Tongue (tissue), 3 donors: ENCODE measurements at places on chromosomes 7 and 10.
A peak's percentile ranks its signal among the peaks of the same experiment; 100 is the strongest.

- DNase-seq: peak; percentile 79
These were observed 38.6 kb upstream of the RSBN1L start for GRCh38 chr7:77657427-77658224.

DNA sequence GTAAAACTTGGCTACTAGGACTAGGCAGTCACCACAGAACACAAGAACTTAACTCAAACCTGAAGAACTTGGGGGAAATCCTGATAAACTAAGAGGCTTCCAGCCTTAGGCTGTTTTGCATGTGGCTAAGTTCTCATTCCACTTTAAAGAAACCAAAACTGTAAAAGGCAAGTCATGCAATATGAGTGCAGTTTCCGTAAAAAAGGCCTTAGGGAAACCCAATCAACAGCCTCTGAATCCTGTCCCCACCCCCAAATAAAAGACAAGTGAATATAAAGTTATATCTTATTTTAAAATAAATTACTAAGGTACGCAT lies 95.1 kb downstream of the USP6NL start:
- no peak for DNase-seq

DNA sequence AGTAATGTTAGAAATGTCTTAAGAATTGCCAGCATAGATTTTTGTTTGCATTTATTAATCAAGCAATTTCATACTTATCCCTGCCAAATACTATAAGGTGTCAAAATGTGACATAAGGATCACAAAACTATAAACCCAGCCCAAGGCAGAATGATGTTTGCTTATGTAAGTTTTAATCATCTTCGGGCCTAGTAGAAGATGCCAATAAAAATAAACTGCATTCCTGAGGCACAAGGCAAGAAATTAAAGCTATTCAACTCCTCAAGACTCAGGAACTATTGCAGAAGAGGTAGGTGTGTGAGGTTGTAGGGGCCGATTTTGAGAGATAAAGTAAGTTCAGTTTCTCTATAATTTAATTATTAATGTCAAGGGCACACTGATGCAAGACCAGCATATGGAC lies 189.4 kb upstream of the AHR start:
- no peak for DNase-seq

DNA sequence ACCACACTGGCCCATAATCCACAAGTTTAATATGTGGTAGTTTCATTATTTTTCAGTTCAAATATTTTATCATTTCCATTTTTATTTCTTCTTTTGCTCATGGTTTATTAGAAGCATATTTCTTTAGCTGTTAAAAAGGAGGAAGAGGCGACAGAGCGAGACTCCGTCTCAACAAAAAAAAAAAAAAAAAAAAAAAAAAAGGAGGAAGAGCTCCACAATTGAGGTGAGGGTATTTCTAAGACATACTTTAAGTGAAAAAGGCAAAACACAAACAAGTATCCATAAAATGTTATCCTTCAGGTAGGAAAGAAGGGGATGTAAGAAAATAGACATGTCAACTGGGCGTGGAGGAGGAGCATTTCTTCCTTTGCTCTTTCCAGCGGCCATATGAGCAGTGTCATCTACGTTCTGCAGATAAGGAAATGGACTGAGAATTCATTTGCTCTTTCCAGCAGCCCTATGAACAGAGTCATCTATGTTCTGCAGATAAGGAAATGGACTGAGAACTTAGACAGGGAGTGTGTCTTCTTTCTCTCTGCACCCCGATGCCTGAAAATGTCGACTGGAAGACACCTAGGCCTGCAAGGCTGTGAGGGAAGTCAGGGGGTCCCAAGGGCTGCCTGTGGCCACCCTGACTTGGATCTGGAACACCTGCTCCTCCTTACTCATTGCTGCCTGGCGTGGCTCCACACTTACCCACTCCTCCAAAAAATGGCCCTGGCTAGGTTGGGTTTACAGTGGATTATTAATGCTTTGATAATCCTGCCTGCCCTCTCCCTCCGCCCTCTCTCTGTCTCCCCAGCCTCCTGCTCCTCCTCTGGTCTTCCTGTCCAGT lies 18.9 kb upstream of the RAMP3 start:
- DNase-seq: no peak

DNA sequence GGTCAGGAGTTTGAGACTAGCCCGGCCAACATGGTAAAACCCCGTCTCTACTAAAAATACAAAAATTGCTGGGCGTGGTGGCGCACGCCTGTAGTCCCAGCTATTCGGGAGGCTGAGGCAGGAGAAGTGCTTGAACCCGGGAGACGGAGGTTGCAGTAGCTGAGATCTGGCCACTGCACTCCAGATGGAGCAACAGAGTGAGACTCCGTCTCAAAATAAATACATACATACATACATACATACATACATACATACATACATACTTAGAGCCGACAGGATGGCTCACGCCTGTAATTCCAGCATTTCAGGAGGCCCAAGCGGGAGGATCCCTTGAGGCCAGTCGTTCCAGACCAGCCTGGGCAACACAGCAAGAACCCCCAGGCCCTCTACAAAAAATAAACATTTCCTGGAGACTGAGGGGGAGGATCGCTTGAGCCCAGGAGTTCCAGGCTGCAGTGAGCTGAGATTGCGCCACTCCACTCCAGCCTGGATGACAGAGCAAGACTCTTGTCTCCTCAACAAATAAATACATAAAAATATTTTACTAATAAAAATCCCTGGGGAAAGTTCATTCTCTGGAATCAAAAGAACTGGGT lies 90.9 kb upstream of the TNRC18 start:
- no peak for DNase-seq

GRCh38 chr10:69844698-69845097 lies 43.0 kb downstream of the COL13A1 start:
- peak; percentile 61 for DNase-seq

GRCh38 chr10:17029581-17030271 lies 99.9 kb downstream of the CUBN start:
- DNase-seq: peak; percentile 71

- DNase-seq: peak; percentile 58
These were observed 15.5 kb upstream of the CPXM2 start for GRCh38 chr10:123906884-123907652.

GRCh38 chr7:55787796-55788195 lies 74.8 kb downstream of the SEPTIN14 start:
- DNase-seq: no peak

- no peak for DNase-seq
These were observed 52.2 kb downstream of the ERCC6 start for GRCh38 chr10:49486738-49487137.

- peak; percentile 74 for DNase-seq
These were observed 61.1 kb downstream of the PKD1L1 start for GRCh38 chr7:47887016-47887640.

DNA sequence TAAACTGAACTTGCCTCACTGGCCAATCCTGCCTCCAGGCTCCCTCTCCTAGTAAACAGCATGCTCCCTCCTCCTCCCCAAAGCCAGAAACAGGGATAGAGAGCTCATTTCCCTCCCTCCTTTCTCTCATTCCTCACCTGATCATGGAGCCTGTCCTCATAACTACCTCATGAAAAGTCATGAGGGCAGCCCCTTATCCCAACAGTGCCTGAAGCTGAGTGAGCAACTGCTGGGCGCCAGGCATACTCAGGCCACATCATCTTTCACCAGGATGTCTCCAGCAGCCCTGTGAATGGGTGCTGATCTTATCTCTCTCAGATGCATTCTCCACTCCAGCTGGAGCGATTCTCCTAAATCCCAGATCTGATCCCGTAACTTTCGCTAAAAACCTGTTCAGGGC lies 307.2 kb downstream of the PRPF18 start:
- DNase-seq: no peak

GRCh38 chr7:150877536-150877935 lies 25.2 kb downstream of the AOC1 start:
- DNase-seq: peak; percentile 57

GRCh38 chr10:132645630-132646442 lies 108.2 kb downstream of the INPP5A start:
- no peak for DNase-seq

DNA sequence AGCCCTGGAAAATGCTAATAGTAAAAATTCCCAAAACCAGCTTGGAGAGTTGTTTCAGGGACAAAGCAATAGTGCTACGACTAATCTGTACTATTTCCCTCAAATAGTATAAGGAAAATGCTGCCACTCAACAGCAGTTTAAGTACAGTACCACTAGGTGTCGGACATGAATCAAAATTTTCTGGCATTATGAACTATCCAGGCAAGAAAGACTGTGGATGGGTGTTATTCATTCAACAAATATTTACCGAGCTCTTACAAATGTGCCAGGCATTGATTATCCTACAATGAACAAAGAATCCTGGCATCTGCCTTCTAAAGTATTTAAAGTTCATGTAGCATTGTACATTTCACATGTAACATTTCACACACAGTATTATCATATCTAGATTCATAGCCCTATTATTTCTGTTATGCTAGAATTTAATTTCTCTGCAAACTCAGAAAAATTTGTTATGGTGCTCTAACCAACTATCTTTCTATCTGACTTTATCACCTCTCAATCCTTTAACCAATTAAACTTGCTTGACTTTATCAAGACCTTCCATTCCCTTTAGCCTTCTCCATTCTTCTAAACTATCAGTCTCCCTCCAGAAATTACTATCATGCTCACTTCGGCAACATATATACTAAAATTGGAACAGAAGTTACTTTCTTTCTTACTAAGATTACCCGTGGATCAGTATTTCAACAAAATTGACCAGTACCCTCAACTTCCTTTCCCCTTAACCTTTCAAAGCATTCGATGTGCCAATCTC lies 80.6 kb downstream of the ARHGAP21 start:
- DNase-seq: peak; percentile 79

GRCh38 chr10:131561897-131562296 lies 250.4 kb upstream of the TCERG1L start:
- DNase-seq: peak; percentile 15

DNA sequence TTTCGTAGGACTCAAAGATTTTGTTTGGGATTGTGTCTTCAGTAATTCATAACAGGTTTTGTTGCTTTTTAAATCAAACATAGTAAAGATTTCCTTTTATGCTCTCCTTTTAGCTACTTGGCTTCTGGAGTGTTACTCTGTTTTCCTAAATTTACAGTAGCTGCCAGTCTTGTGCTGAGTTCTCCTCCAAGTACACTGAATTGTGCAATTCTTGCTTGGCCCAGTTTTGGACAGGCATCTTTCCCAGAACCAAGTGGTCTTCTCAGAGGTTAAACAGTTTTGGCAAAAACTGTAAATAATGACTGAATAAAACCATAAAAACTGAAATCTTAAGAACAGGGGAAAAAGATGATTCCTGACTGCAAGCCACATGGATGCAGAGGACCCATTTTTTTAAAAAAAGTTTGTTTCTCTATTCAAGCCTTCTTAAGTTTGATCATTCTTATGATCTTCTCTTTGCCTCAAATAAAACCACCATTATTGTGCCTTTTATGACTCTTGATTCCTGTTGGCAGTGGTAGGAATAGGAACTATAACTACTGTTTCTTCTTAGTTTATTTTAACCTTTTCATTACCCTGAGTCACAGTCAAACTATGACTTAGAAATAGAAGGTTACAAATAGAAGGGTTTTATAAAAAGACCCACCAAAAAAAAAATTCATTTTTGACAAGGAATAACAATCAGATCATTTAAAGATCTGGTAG lies 88.0 kb downstream of the MDFIC start:
- peak; percentile 70 for DNase-seq

GRCh38 chr7:140317999-140318398 lies 80.3 kb downstream of the SLC37A3 start:
- DNase-seq: no peak

GRCh38 chr7:130878785-130879184 lies 144.8 kb upstream of the KLF14 start:
- DNase-seq: no peak

GRCh38 chr10:74153676-74154075 lies 2.7 kb downstream of the ADK start:
- no peak for DNase-seq

DNA sequence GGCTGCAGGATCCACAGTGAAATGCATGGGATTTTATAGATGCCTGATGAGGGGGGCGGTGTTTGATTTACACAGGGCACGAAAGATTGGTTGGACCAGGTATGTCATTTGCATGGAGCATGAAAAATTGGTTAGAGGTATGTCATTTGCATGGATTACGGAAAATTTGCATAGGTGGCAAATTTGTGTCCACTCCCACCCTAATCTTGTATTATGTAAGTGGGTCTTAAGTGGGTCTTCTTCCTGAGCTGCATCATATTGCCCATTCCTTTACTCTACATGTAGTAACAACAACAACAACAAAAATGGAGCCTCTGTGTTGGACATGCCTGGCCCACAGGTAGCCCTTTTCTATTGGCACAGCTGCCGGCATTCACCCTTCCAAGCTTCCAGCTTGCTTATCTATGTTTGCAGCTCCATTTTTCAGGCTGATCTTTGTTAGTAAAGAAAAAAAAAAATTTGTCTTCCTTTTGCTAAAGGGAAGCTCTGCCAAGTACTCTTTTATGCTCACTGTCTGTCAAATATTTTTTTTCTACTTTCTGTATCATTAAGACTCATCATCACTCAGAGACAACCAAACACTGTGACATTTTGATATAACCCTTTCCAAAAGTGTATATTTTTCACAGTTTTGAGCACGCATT lies 10.3 kb upstream of the ZNF273 start:
- DNase-seq: no peak

- peak; percentile 19 for DNase-seq
These were observed 179.2 kb upstream of the MBL2 start for GRCh38 chr10:52951824-52952223.

GRCh38 chr7:139648941-139649425 lies 125.5 kb downstream of the CLEC2L start:
- DNase-seq: no peak

GRCh38 chr7:30252885-30253795 lies 31.3 kb upstream of the ZNRF2 start:
- peak; percentile 89 for DNase-seq

DNA sequence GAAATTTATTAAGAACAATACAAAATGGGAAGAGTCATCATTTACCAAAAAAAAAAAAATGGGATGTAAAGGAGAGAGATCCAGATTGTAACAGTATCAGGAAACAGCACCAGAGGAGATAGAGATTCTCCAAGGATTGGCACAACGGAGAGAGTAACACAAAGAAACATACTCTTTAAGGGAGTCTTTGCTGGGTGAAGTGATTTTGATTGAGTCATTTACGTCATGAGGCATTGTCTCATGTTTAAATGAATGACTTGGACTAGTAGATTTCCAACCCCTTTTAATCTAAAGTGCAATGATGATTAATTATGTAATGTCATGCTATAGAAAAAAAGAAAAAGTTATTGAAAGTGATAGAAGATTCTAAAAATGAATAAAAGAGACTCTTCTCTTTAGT lies 68.8 kb downstream of the ITGB8 start:
- DNase-seq: no peak

GRCh38 chr10:131082201-131082850 lies 229.2 kb downstream of the TCERG1L start:
- DNase-seq: no peak

GRCh38 chr7:115037128-115037802 lies 115.4 kb downstream of the MDFIC start:
- DNase-seq: no peak
